Thyroid gland (tissue), 4 donors: ENCODE measurements at places on chromosomes 7 and 10. TPM values are rescaled to one million over a fixed set of nuclear protein-coding genes. Genes with fewer than 3 reads are reported as not detected.

TLX1 gene
- not detected for total RNA-seq

DNA sequence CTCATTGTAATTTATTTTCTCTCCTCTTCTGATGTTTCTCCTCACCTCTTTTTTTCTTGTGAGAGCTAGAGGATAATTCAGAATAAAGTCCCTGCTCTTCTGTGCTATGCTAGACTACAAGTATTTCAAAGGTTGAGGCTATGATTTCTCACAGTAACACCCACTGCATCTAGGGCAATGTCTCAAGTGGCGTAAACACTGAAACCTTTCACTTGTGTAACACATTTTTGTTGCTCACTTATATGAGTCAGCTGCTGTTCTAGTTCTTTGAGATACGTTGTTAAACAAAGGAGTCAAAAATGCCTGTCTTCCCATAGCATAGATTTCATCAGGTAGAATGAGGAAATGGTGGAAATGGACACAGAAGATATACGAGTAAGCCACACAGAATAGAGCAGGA lies 305.1 kb upstream of the PITRM1 start:
- no peaks in the 10 kb centered on the region for H3K27me3 ChIP-seq
- H3K27ac ChIP-seq, result no peak overlapping the region
- no peaks in the 10 kb centered on the region for H3K36me3 ChIP-seq
- peaks cover 8% of the 10 kb centered on the region for H3K4me1 ChIP-seq
- no peak for DNase-seq
- no peak overlapping the region for H3K4me3 ChIP-seq

DNA sequence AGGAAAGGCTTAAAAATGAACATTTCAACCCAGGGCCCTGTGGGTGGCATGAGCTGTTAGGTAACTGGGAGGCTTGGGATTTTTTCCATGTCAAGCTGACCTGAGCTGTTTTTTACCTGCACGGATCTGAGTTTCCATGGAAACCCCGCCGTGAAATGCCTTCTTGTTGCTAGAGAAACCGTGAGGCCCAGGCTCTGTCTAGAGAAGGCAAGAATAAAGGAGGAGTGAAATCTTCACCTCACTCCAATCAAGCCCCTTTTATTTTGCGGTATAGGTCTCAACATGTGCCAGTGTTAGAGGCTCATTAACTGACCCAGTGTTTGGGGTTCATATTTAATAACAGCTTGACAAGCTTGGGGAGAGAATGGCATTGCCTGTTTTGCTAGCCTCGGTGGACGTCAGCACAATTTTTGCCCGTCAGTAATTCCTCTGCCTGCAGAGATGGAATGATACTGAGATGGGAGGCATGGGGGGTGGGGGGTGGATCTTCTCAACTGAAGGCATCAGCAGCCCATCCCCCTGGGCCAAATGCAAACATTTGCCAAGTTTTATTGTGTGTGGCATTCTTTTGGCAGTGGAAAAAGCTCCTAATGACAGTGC lies 48.9 kb upstream of the PDCD4 start:
- peak; percentile 89 for DNase-seq
- H3K4me3 ChIP-seq, result no peak overlapping the region
- peaks cover 76% of the 10 kb centered on the region for H3K4me1 ChIP-seq
- no peaks in the 10 kb centered on the region for H3K27me3 ChIP-seq
- no peaks in the 10 kb centered on the region for H3K36me3 ChIP-seq

GRCh38 chr7:83559887-83560286 lies 89.1 kb downstream of the SEMA3E start:
- no peak overlapping the region for H3K27ac ChIP-seq
- no peak for DNase-seq
- no peak overlapping the region for H3K4me3 ChIP-seq
- no peaks in the 10 kb centered on the region for H3K4me1 ChIP-seq
- no peaks in the 10 kb centered on the region for H3K36me3 ChIP-seq

DNA sequence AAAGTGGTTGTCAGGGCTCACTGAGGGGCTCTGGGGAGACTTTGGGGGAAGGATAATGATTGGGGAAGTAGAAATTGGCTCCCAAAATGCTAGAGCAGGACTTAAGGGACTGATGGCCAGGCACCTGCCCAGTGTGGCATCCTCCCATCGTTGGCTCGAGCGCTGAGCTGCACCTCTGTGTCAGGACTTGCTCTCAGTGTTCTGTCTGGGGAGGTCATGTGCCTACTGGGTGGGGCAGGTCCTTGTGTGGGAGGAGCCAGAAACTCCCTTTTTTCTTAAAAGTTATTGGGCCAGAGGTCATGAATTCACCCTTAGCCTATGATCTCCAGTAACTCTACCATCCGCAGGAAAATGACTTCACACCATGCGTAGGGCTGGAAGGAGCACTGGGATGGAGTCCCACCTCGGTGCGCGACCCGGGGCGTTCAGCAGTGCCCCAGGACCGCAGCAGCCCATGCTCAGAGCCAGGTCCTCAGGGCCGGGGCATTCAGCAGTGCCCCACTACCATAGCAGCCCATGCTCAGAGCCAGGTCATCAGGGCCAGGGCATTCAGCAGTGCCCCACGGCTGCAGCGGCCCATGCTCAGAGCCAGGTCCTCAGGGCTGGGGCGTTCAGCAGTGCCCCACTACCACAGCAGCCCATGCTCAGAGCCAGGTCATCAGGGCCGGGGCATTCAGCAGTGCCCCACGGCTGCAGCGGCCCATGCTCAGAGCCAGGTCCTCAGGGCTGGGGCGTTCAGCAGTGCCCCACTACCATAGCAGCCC lies 221.9 kb downstream of the EBF3 start:
- H3K4me1 ChIP-seq, result no peaks in the 10 kb centered on the region
- no peaks in the 10 kb centered on the region for H3K36me3 ChIP-seq
- no peak for DNase-seq
- no peak overlapping the region for H3K27ac ChIP-seq
- H3K4me3 ChIP-seq, result no peak overlapping the region

GRCh38 chr7:119761776-119762175 lies 511.2 kb upstream of the KCND2 start:
- H3K4me1 ChIP-seq, result no peaks in the 10 kb centered on the region
- no peak overlapping the region for H3K27ac ChIP-seq
- H3K36me3 ChIP-seq, result no peaks in the 10 kb centered on the region
- no peaks in the 10 kb centered on the region for H3K27me3 ChIP-seq
- DNase-seq, result no peak
- no peak overlapping the region for H3K4me3 ChIP-seq

GRCh38 chr10:66586073-66586472 lies 339.8 kb upstream of the LRRTM3 start:
- no peak for DNase-seq
- no peaks in the 10 kb centered on the region for H3K27me3 ChIP-seq
- H3K4me3 ChIP-seq, result no peak overlapping the region
- no peaks in the 10 kb centered on the region for H3K4me1 ChIP-seq
- H3K27ac ChIP-seq, result no peak overlapping the region
- H3K36me3 ChIP-seq, result no peaks in the 10 kb centered on the region

- H3K27me3 ChIP-seq, result no peaks in the 10 kb centered on the region
- H3K4me1 ChIP-seq, result no peaks in the 10 kb centered on the region
- peak; percentile 82 for DNase-seq
- no peak overlapping the region for H3K27ac ChIP-seq
- H3K36me3 ChIP-seq, result no peaks in the 10 kb centered on the region
- no peak overlapping the region for H3K4me3 ChIP-seq
Measured at GRCh38 chr7:70776627-70777101, 355.3 kb upstream of the GALNT17 start.

- DNase-seq, result peak; percentile 7
- H3K4me3 ChIP-seq, result no peak overlapping the region
- H3K36me3 ChIP-seq, result no peaks in the 10 kb centered on the region
- H3K27me3 ChIP-seq, result no peaks in the 10 kb centered on the region
Measured at GRCh38 chr7:105885387-105886111, 9.2 kb upstream of the ATXN7L1 start.

DNA sequence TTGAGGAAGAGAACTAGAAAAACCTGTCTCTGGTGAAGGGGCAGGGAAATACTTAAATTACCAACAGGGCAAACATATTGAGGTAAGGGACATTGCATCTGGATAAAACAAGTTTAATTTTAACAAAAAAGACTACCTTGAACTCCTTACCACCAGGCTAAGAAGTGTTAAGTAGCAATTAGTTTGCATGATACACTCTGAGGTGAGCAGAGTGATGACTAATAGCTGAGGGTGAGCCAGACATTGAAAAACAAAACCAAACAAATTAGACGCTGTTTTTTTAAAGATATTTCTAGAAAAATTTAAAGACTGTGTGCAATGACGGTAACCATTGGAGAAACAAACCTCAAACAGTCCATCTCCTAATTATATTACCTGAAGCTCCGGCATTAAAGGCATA lies 105.9 kb downstream of the ANKRD7 start:
- no peak overlapping the region for H3K27ac ChIP-seq
- DNase-seq, result no peak
- H3K27me3 ChIP-seq, result no peaks in the 10 kb centered on the region

GRCh38 chr7:92276460-92276864 lies 30.7 kb downstream of the ANKIB1 start:
- H3K4me1 ChIP-seq, result no peaks in the 10 kb centered on the region
- H3K27me3 ChIP-seq, result no peaks in the 10 kb centered on the region
- H3K27ac ChIP-seq, result no peak overlapping the region

- DNase-seq, result no peak
- no peaks in the 10 kb centered on the region for H3K27me3 ChIP-seq
- no peak overlapping the region for H3K27ac ChIP-seq
- no peak overlapping the region for H3K4me3 ChIP-seq
- peaks cover 10% of the 10 kb centered on the region for H3K4me1 ChIP-seq
Measured at GRCh38 chr10:109928475-109928891, 5.2 kb upstream of the XPNPEP1 start.

- DNase-seq, result no peak
- no peak overlapping the region for H3K4me3 ChIP-seq
- H3K27me3 ChIP-seq, result no peaks in the 10 kb centered on the region
- H3K27ac ChIP-seq, result no peak overlapping the region
- H3K36me3 ChIP-seq, result no peaks in the 10 kb centered on the region
Measured at GRCh38 chr7:147411096-147411495, 1179.5 kb upstream of the C7orf33 start.

CNPY1 gene
- total RNA-seq, result not detected

GRCh38 chr7:155644178-155644970 lies at the start of gene RBM33:
Gene RBM33 (plus strand): TSS chr7:155644661. CDS start chr7:155644877, 216 bp downstream.
- DNase-seq, result peak; percentile 68
- no peaks in the 10 kb centered on the region for H3K27me3 ChIP-seq
- peak within 1 kb of the TSS; percentile 92 for H3K27ac ChIP-seq
- H3K36me3 ChIP-seq, result no peaks in the 10 kb centered on the region
- H3K4me3 ChIP-seq, result peak within 1 kb of the TSS; percentile 93
- H3K4me1 ChIP-seq, result peaks cover 18% of the 10 kb centered on the region

GRCh38 chr7:28509251-28510025 lies 97.1 kb downstream of the CREB5 start:
- H3K27ac ChIP-seq, result no peak overlapping the region
- no peak for DNase-seq
- H3K36me3 ChIP-seq, result no peaks in the 10 kb centered on the region
- no peaks in the 10 kb centered on the region for H3K27me3 ChIP-seq
- peaks cover 5% of the 10 kb centered on the region for H3K4me1 ChIP-seq

CPA5 gene
- total RNA-seq, result not detected

GRCh38 chr10:103507235-103508191 lies 14.0 kb downstream of the NEURL1 start:
- no peak for DNase-seq
- no peak overlapping the region for H3K4me3 ChIP-seq
- H3K27ac ChIP-seq, result no peak overlapping the region
- H3K36me3 ChIP-seq, result no peaks in the 10 kb centered on the region

DNA sequence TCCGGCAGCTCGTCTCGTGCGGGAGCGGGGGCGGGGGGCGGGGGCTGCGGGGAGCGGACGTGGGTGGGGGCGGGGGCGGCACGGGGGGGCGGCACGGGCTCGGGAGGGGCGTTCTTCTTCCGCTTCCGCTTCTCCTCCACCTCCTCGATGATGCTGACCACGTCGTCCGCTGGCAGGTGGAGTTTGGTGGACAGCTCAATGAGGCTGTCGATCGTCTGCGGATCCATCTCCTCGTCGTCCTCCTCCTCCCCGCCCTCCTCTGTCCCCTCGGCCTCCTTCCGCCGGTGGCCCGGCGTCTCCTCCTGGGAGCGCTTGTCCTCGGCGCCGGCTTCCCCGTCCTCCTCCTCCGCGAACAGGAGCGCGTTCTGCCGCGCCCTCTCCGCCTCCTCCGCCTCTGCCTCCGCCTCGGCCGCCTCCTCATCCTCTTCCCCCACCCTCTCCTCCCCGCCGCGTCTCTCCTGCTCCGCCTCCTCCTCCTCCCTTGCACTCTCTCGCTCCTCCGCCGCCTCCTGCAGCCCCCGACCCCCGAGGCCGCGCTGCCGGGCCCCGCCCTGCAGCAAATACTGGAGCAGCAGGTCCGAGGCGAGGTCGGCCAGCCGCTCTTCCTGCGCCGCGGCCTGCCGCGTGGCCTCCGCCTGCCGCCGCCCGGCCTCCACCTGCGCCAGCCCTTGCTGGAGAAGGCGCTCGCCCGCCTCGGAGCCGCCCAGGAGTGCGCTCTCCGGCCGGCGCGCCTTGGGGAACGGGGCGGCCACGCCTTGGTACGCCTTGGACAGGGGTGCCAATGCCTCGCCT lies 1.9 kb downstream of the VGF start:
- peaks cover 26% of the 10 kb centered on the region for H3K27me3 ChIP-seq
- no peak for DNase-seq
- H3K27ac ChIP-seq, result no peak overlapping the region
- peaks cover 15% of the 10 kb centered on the region for H3K36me3 ChIP-seq
- H3K4me1 ChIP-seq, result peaks cover 38% of the 10 kb centered on the region
- H3K4me3 ChIP-seq, result no peak overlapping the region

ELOVL3 gene
- not detected for total RNA-seq

DNAH11 gene
- 11.9 TPM for total RNA-seq

DNA sequence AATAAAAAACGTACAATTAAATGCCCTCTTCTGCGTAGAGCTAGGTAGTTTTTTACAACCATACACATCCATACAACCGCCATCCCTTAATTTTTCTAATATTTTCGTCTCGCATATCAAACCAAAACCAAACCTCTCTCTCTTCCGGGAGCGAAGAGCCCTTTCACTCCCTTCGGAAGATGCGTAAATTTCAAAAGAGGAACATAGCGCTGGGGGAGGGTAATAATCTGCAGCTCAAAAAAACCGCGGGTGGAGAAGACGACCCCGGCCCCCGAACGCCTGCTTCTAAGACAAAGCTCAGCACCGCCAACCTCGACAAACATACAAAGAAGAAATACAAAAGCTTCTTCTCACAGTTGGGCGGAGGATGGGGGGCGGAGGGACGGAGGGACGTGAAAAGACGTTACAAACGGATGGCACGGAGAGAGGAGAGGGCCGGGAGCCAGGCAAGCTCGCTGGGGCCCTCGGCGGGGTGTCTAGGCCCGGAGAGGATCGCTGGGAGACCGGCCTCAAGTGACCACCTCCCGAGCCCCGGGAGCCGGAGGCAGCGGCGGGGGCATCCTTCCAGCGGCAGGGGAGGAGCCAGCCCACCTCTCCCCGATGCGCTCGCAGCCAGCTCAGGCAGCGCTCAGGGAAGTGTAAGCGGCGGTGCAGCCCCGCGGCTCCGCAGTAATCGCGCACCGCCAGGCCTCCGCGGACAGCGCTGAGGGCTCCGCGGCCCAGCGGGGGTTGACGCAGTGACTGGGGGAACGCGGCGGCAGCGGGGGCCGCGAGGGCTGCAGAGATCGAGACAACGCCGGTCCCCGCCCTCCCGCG lies 851 bp downstream of the MKRN1 start:
- H3K4me3 ChIP-seq, result peak overlapping the region; percentile 99
- H3K27me3 ChIP-seq, result no peaks in the 10 kb centered on the region
- DNase-seq, result peak; percentile 38
- H3K27ac ChIP-seq, result peak overlapping the region; percentile 88
- H3K4me1 ChIP-seq, result peaks cover 14% of the 10 kb centered on the region
- no peaks in the 10 kb centered on the region for H3K36me3 ChIP-seq
